ENCODE measurements at places on chromosomes 2 and 18.
A peak's percentile ranks its signal among the peaks of the same experiment; 100 is the strongest.

- DNase-seq = no peak
Measured at GRCh38 chr2:95041060-95041823, 15.7 kb downstream of the MAL start.

GRCh38 chr2:46327627-46328026 is 30.4 kb downstream of the EPAS1 start:
- DNase-seq = no peak

DNA sequence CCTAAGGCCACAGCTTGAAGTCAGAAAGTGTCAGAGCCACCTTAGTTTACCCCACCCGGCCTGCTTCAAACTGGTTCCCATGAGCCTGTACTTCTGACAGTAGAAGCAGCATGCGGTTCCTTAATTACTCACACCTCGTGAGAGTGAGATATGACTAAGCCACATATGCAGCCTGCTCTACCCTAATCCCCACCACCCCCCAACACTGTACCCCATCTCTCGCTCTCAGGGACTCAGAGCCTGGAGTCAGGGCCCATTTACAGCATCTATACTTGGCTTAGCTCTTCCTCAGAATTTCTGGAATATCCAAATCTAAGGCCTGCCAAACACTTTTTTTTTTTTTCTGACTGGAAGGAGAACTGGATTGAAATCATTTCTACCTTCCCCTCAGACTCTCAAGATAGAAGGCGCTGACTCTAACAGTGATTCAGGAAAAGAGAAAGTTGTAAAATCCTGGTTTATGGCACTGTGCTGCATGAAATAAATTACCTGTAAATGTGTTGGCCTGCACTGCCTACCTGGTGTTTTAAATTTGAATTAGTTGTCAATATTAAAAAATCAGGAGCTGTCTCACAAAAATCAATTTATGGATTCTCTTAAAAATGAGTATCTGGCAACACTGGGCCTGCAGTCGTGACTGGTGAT is 360.0 kb downstream of the RND3 start:
- DNase-seq = no peak

DNA sequence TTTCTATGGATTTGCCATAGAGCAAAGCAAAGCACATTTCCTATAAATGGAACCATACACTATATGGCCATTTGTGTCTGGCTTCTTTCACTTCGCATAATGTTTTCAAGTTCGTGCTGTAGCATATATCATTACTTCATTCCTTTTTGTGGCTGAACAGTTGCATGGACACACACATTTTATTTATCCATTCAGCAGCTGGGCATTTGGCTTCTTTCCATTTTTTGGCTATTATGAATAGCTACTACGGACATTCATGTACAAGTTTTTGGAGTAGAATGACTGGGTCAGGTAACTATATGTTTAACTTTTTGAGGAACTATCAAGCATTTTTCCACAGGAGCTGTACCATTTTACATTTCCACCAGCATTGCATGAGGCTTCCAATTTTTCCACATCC is 10.7 kb upstream of the SELENOI start:
- DNase-seq = no peak

DNA sequence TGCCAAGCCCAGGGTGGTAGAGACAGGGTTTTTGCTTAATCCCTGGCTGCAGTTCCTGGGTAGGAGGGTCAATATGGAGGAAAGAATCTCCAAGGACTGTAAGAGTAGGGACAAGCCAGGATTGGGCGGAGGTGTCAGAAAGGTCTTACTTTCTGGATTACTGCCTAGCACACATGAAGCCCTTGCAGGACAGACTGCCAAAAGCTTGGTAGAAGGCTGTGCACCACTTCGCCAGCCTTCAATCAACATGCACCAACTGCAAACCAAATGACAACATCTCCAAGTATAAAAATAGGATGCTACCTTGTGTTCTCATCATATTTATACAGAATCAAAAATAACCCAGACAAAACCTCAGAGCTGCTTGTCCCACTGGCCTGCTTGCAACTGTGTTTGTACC is 3.7 kb downstream of the ZNF142 start:
- DNase-seq = no peak

GRCh38 chr18:12867441-12868123 is 16.5 kb downstream of the PTPN2 start:
- no peak for DNase-seq

DNA sequence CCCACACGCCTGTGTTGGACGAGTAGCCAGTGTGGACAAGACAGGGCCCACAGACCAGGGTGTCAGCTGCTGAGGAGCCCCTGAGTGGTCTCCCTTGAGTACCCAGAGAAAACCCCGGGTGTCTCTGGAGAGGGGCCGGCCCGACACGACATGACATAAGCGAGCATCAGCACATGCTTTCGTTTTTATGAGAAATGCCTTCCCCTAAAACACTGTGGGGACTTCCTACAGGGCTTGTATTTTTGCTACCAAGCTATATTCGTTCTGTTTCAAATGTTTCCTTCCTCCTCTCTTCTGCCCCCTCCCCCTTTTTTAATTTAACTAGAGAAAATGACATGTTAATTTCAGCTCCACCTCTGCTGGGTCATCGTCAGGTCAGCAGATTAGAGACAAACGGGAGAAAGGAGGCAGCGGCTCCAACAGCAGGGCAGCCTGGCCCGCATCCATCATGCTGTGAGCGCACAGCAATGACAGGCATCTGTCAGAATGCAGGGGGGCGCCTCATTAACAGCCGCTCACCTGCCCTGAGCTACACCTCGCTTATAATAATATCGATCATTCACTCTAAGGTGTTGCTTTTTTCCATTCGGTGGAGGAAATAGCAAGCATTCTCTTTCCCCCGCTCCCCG is 286.2 kb downstream of the ZNF516 start:
- DNase-seq = no peak

GRCh38 chr18:75880925-75881504 is 453.5 kb upstream of the SMIM21 start:
- DNase-seq = no peak

GRCh38 chr2:235021752-235022151 is 69.9 kb downstream of the SH3BP4 start:
- no peak for DNase-seq

DNA sequence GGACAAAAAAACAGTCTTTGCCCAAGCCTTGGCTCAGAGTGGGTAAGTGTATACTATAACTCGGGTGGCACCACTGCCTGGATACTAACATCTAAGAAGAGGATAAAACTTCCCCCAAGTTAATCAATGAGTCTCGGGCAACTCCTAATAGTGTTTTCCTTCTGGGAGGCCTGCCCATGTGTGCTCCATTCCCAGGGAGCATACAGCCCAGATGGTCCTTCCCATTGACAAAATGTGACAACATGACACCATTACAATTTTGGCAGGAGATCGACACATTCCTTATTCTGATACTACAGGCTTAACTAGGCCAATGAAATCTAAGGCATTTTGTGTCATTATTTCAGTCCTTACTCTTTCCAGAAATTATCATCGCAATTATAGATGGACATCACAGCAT is 52.7 kb upstream of the CRIM1 start:
- no peak for DNase-seq

DNA sequence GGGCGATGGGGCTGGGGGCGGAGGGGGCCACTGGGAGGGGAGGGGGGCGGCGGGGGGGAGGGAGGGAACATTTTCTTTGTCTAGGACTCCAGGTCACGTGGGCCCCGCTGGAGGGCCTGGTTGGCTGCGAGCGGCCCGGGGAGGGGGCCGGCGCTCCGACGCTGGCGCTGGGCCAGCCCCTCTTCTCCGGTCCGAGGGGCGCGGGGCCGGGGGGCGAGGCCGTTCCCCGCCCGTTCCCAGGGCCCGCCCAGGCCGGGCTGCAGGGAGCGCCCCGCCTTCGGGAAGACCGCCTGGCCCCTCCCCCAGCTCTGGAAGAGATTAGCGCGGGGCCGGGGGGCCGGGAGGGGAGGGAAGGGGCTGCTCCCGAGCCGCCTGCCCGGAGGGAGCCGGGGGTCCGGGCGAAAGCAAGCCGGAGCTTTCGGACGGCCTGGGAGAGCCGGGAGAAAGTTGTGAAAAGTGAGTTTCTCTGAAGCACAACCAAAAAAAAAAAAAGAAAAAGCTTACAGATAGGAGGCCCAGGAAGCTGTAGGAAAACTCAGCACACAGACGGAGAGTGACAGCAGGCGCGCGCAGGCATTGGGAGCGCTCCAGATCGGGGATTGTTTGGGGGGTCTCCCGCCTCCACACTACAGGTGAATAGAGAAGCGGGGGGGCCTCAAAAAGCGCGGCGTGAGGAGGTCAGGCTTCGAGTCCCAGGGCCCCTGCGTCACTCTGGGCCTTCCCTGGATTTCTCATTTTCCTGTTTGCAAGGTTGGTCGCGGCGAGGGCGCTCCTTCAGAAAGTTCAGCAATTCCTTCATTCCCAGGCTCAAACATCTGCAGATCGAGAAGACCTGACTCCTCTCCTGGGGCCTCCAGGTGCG is 84.1 kb upstream of the POMC start:
- DNase-seq = peak; percentile 45

GRCh38 chr2:146124741-146125140 is 1604.8 kb upstream of the ZEB2 start:
- DNase-seq = no peak

DNA sequence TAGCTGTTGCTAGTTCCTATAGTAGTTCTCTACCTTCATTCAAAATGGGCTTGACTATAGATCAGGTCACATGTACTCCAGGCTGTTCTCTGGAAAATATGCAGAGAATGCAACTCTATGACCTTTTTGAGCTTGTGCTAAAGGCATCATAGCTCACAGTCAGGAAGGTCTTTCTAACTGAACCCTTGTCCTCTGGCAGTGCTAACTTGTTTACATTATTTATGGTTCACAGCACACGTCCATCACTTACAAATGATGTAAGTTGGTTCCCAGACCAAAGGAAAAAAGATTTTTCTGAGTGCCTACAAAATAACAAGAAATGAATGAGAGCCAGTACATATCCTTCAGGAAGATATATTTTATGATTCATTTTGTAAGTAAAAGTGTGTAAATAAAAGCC is 236.1 kb downstream of the GCA start:
- no peak for DNase-seq

- DNase-seq = no peak
Measured at GRCh38 chr2:108164318-108164717, 75.5 kb upstream of the SULT1C3 start.

DNA sequence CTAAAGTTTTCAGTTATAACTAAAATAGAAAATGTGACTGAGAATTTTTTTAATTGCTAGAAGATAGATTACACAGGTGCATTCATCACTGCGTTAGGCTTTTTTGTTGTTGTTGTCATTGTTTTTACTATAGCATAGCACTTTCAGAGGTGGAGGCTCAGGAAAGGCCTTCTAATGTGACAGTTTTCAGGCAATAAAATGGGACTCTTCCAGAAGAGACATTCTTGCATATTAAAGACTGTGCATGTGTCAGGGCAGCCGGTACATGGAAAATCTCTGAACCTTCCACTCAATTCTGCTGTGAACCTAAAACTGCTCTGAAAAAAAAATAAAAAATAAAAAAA is 175.2 kb downstream of the METTL4 start:
- no peak for DNase-seq

DNA sequence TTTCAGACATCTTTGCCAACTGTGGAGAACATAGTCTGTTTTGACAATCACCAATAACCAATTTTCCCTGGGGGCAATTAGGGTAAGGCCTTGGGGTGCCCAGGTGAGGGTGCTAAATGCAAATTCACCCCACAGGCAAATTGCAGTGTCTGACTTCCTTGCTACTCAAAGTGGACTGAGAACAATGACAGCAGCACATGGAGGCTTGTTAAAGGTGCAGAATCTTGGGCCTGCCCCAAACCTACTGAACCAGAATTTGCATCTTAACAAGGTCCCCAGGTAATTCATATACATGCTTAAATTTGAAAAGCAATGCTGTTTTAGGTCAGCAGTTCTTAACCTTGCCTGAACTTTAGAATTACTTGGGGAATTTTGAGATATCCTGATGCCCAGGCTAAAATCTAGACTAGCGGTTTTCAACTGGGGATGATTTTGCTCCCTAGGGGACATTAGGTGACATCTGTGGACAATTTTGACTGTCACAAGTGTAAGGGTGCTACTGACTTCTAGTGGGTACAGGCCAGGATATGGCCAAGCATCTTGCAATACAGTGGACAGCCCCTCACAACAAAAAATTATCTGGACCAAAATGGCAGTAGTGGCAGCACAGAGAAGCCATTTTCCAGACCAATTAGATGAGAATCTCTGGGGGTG is 80.2 kb upstream of the GCFC2 start:
- no peak for DNase-seq

GRCh38 chr2:189408294-189408693 is 33.0 kb upstream of the WDR75 start:
- DNase-seq = no peak

GRCh38 chr18:59219672-59220163 is at the start of gene GRP:
Gene GRP, plus strand, starts transcription at chr18:59220158. Its CDS starts 108 bp downstream, at chr18:59220266.
- no peak for DNase-seq

DNA sequence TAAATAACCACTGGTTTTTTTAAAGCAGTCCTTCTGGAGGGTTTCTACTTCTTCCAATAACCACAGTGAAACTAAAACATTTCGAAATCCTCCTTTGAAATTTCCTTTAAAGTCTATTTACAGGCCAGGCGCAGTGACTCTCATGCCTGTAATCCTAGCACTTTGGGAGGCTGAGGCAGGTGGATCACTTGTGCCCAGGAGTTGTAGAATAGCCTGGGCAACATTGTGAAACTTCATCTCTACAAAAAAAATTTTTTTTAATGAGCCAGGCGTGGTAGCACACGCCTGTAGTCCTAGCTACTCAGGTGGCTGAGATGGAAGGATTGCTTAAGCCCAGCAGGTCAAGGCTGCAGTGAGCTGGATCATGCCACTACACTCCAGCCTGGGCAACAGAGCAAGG is 15.2 kb downstream of the KIDINS220 start:
- DNase-seq = no peak

DNA sequence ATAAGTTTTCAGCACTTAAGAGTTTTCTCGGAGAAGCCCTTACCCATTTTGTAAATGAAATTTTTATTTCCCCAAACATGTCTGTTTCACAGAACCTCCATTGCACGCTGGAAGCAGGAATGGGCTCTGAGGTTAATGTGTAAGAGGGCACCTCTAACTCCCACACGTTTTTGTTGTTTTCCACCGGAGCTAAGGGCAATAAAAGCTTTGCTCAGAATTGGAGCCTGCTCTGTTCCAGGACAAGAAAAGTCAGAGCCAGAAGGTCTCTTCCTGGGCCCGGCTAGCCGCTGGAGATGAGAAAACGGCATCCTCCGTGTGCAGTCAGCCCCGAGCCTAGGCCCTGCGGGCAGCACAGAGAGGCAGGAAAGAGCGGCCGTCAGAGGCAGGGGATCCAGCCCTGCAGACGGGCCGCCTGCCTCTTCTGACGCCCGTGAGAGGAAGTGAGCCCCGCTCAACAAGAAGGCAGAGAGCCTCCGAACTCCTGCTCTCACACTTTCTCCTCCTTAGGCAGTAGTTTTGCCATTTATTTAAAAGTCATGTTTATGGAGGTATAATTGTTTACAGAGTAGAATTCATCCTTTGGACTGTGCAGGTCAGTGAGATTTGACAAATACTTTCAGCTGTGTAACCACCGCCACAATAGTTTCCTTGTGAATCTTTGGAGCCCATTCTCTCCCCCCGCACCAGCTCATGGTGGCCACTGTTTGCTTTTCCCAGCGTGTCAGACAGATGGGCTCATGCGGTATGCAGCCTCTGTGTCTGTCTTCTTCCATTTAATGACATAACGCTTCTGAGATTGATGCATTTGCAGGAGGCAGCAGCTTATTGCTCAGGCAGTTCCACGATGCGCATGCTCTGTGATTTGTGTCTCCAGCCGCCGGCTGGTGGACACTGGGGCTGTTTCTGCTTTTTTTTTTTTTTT is 117.3 kb downstream of the GALR1 start:
- no peak for DNase-seq

- no peak for DNase-seq
Measured at GRCh38 chr2:28394997-28395333, 2.3 kb downstream of the FOSL2 start.

Data from stimulated activated CD4-positive, alpha-beta T cell treated with anti-CD3 and anti-CD28 coated beads, TNF-alpha, amount 100 ng/mL, for 24 hours (primary cell).